ENCODE measurements at places on chromosomes 1 and 21. TPM values are rescaled to one million over a fixed set of nuclear protein-coding genes. Genes with fewer than 3 reads are reported as not detected.
A peak's percentile ranks its signal among the peaks of the same experiment; 100 is the strongest.

- H3K4me3 ChIP-seq: no peak overlapping the region
- H3K27me3 ChIP-seq: no peaks in the 10 kb centered on the region
- no peaks in the 10 kb centered on the region for H3K36me3 ChIP-seq
- no peak for DNase-seq
- no peak overlapping the region for H3K27ac ChIP-seq
These were observed 153.5 kb downstream of the LRRC40 start for GRCh38 chr1:70051926-70052325.

GRCh38 chr1:27402349-27402754 is 9.9 kb downstream of the GPR3 start:
- peak overlapping the region; percentile 48 for H3K27ac ChIP-seq
- H3K36me3 ChIP-seq: no peaks in the 10 kb centered on the region
- no peaks in the 10 kb centered on the region for H3K27me3 ChIP-seq
- H3K4me3 ChIP-seq: no peak overlapping the region

RUNX3 gene
- total RNA-seq: 71.4 TPM

BRINP2 gene
- total RNA-seq: not detected

DNA sequence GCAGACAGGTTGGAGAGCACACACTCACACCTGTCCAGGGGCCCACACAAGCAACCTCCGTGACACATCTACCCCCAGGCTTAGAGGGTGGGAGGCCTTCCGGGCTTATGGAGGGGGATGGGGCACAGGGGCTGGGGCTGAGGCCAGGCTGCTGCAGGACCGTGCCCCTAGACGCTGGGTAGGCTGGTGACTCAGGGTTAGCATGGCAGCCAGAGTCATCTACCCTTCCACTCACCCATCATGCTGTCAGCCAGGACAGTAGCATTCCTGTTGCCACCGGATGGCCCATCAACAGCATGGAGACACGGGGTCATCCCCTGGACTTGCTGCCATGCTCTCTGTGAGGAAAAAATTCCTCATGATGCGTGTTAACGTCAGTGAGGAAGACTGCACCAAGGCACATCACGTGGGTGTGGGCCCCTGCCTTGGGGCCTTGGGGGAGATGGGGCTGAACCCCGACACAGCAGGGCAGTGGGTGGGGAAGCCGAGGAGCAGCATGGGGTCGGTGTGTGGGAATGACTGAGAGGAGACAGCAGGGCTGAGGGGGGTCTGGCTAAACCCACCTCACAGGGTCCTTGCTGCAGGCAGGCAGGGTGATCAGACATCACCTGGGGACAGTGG is 52.8 kb downstream of the WNT9A start:
- no peaks in the 10 kb centered on the region for H3K27me3 ChIP-seq
- H3K4me3 ChIP-seq: no peak overlapping the region
- H3K27ac ChIP-seq: no peak overlapping the region
- H3K36me3 ChIP-seq: no peaks in the 10 kb centered on the region
- H3K4me1 ChIP-seq: no peaks in the 10 kb centered on the region

SLC22A15 gene
- 1.3 TPM for total RNA-seq

GRCh38 chr1:14567056-14567455 is 31.4 kb upstream of the KAZN start:
- no peaks in the 10 kb centered on the region for H3K27me3 ChIP-seq
- no peak overlapping the region for H3K4me3 ChIP-seq
- no peaks in the 10 kb centered on the region for H3K36me3 ChIP-seq
- no peak for DNase-seq
- H3K27ac ChIP-seq: no peak overlapping the region
- H3K4me1 ChIP-seq: no peaks in the 10 kb centered on the region

GRCh38 chr1:100481303-100481702 is 56.6 kb upstream of the GPR88 start:
- H3K27me3 ChIP-seq: no peaks in the 10 kb centered on the region
- peaks cover 45% of the 10 kb centered on the region for H3K36me3 ChIP-seq
- no peak overlapping the region for H3K27ac ChIP-seq
- no peak for DNase-seq

- no peak overlapping the region for H3K4me3 ChIP-seq
- H3K27me3 ChIP-seq: no peaks in the 10 kb centered on the region
- H3K4me1 ChIP-seq: no peaks in the 10 kb centered on the region
These were observed 54.1 kb downstream of the IGSF21 start for GRCh38 chr1:18161690-18162089.

- no peaks in the 10 kb centered on the region for H3K4me1 ChIP-seq
- H3K27ac ChIP-seq: no peak overlapping the region
- H3K27me3 ChIP-seq: no peaks in the 10 kb centered on the region
- peaks cover 5% of the 10 kb centered on the region for H3K36me3 ChIP-seq
These were observed 66.3 kb downstream of the SIM2 start for GRCh38 chr21:36765229-36765628.

DNA sequence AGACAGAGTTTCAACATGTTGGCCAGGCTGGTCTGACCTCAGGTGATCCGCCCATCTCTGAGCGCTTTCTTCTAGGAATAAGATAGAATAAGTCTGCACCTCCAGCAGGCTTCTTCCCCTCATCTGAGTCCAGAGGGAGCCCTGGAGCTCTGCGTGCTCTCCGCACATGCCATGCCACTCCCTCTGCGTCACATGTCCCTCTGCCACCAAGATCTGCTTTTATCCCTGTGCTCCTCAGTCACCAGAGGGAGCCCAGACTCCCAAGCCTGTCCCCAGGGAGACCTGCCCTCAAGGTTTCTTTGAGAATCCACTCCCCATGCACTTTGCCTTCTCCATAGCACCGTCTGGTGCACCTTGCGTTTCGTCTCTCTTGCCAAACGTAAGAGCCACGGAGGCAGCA is 213.0 kb downstream of the CAMTA1 start:
- DNase-seq: no peak
- no peaks in the 10 kb centered on the region for H3K36me3 ChIP-seq
- H3K27ac ChIP-seq: no peak overlapping the region
- no peaks in the 10 kb centered on the region for H3K4me1 ChIP-seq
- no peaks in the 10 kb centered on the region for H3K27me3 ChIP-seq
- H3K4me3 ChIP-seq: no peak overlapping the region

CYP4A11 gene
- not detected for total RNA-seq

DNA sequence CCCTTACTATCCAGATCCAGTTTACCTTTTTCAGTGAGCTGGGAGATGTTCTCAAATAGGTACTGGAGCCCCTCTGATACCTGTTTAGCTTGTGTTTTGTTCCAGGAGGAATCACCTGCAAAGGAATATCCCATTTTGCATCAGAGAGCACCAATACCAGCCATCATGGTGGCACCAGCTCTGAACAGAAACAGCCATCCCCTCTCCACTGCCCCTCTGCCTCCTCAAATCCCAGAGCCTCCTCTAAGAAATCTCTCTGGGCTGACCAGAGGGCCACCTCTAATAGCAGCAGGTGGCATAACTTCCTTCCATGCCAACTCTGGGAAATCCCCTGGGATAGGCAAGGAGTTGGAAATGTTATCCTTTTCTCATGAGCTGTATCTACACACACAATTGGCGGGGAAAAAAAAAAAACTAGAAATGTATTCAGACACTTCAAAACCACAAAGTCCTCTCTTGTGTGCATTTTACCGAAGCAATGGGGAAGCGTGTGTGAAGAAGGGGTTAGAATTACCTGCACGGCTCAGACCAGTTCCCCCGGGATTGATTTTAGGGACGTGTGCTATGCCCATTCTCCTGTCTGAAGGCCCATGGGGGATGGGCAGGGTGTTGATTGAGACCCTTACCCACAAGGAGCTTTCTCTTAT is 2.4 kb downstream of the PGLYRP4 start:
- no peaks in the 10 kb centered on the region for H3K36me3 ChIP-seq
- H3K27me3 ChIP-seq: no peaks in the 10 kb centered on the region
- no peak for DNase-seq
- peaks cover 31% of the 10 kb centered on the region for H3K4me1 ChIP-seq
- no peak overlapping the region for H3K27ac ChIP-seq

GIPC2 gene
- not detected for total RNA-seq

DNA sequence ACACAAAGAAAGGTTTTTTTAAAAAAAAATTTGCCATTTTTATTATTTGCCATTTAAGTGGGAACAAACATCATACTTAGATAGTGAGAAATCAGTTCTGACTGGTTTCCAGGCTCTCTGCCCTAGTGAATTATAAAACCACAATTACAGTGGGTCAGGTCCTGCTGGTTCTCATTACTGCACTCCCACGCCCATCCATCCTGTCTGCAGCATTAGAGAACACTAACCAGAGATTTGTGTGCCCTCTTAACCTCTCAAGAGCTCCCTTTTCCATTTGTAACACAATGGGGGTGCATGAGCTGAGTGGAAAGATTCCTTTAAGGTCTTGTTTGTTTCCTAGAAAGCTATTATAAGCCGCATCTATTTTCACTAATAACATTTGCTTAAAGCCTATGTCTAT is 489.3 kb downstream of the AMY1C start:
- H3K27me3 ChIP-seq: no peaks in the 10 kb centered on the region
- H3K4me1 ChIP-seq: no peaks in the 10 kb centered on the region
- no peaks in the 10 kb centered on the region for H3K36me3 ChIP-seq
- no peak overlapping the region for H3K27ac ChIP-seq

EXTL1 gene
- 0.14 TPM for total RNA-seq

- H3K27ac ChIP-seq: no peak overlapping the region
- H3K4me1 ChIP-seq: no peaks in the 10 kb centered on the region
- H3K4me3 ChIP-seq: no peak overlapping the region
- H3K27me3 ChIP-seq: no peaks in the 10 kb centered on the region
- no peak for DNase-seq
These were observed 133.1 kb upstream of the C1orf174 start for GRCh38 chr1:4033129-4033676.

SIK1 gene
- total RNA-seq: 343 TPM

DNA sequence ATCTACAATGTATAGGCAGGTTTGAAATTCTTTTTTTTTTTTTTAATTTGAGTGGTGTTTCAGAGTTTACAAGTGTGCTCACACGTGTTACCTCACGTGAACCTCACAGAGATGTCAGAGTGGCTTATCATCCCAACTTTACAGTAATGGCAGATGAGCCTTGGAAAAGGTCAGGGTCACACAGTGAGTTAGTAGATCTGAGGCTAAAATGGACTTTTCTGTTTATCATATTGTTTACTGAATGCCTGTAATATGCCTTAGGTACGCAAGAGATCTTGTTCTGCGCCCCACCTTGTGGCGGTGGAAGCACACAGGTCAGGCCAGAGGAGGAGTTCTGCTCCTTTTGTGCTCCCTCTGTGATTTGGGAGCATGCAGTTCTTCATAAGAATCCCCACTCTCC is 80.0 kb downstream of the DYRK1A start:
- no peaks in the 10 kb centered on the region for H3K27me3 ChIP-seq
- H3K4me1 ChIP-seq: peaks cover 42% of the 10 kb centered on the region
- H3K4me3 ChIP-seq: no peak overlapping the region
- DNase-seq: no peak

GRCh38 chr1:172270605-172271004 is 149.9 kb upstream of the C1orf105 start:
- no peak overlapping the region for H3K4me3 ChIP-seq
- no peaks in the 10 kb centered on the region for H3K36me3 ChIP-seq
- H3K4me1 ChIP-seq: no peaks in the 10 kb centered on the region
- H3K27ac ChIP-seq: no peak overlapping the region

TMEM54 gene
- not detected for total RNA-seq

- no peak overlapping the region for H3K27ac ChIP-seq
- H3K4me3 ChIP-seq: no peak overlapping the region
- H3K27me3 ChIP-seq: no peaks in the 10 kb centered on the region
- no peaks in the 10 kb centered on the region for H3K4me1 ChIP-seq
- no peaks in the 10 kb centered on the region for H3K36me3 ChIP-seq
- DNase-seq: no peak
These were observed 14.5 kb downstream of the SORT1 start for GRCh38 chr1:109383087-109383779.

DNA sequence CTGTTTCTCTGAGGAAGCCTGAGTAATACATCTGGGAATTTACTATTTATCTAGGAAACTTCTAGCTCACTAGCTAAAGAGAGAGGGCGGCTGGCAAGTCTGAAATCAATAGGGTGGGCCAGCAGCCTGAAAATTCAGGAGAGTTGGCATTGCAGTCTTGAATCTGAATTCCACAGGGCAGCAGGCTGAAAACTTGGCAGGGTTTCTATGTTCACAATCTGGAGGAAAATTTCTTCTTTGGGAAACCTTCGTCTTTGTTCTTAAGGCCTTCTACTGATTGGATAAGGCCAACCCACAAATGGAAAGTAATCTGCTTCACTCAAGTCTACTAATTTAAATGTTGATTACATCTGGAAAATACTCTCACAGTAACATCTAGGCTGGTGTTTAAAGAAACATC is 101.0 kb upstream of the COG2 start:
- no peak for DNase-seq
- H3K27me3 ChIP-seq: no peaks in the 10 kb centered on the region
- H3K36me3 ChIP-seq: no peaks in the 10 kb centered on the region
- no peak overlapping the region for H3K4me3 ChIP-seq

- H3K27ac ChIP-seq: peak within 1 kb of the TSS; percentile 62
- DNase-seq: peak; percentile 33
- H3K4me3 ChIP-seq: peak within 1 kb of the TSS; percentile 61
- H3K36me3 ChIP-seq: no peaks in the 10 kb centered on the region
- no peaks in the 10 kb centered on the region for H3K27me3 ChIP-seq
These were observed at the start of gene INPP5B for GRCh38 chr1:37946703-37947360. TSS of gene INPP5B (minus strand) at chr1:37947053. CDS start at chr1:37946308, 745 bp downstream.

CBR1 gene
- total RNA-seq: 7.9 TPM

CASQ1 gene
- not detected for total RNA-seq

PROX1 gene
- total RNA-seq: not detected

DNA sequence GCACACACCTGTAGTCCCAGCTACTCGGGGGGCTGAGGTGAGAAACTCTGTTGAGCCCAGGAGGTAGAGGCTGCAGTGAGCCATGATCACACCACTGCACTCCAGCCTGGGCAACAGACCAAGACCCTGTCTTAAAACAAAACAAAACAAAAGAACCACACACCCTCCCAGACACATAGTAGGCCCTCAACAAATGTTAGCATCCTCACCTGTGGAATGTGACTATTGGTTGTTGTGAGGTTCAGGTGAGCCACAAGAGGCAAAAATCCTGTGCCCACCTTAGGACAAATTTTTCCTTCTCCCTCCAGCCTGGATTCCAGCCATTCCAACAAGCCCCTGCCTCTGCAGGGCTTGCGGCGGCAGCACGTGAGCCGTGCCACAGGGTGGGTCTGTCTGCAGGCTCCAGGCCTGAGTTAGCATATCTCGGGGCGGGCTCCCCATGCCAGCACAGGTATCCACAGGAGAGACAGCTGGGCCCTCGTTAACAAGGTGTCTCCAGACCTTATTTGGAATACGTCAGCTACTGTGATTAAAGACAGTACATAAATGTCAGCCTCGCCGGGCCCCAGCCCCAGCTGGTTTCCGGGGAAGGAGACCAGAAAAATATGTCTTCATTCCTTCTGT is 17.4 kb downstream of the C1QB start:
- DNase-seq: no peak
- H3K4me3 ChIP-seq: no peak overlapping the region
- no peaks in the 10 kb centered on the region for H3K27me3 ChIP-seq
- no peaks in the 10 kb centered on the region for H3K36me3 ChIP-seq

DNA sequence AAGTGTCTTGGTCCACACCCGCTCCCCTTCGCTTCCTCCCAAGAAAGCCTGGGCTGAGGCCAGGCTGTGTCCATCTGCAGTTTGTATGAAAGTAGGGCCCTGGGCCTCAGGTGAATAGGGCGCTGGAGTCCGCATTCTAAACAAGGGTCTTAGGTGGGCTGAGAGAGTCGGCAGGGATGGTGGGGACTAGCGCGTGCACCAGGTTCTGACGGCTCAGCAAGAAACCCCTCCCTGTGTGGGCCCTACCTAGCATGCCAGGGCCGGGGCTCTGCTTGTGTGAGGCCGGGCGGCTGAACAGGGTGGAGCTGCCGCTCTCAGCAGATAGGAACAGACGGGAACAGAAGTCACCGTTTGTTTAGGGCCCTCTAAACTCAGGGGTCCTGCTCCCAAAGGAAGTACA is 1.7 kb downstream of the ACTRT2 start:
- no peak for DNase-seq
- no peaks in the 10 kb centered on the region for H3K4me1 ChIP-seq
- no peaks in the 10 kb centered on the region for H3K27me3 ChIP-seq
